Tibial nerve (tissue), 4 donors: ENCODE measurements at places on chromosomes 3 and 15.

GRCh38 chr15:97077975-97078374, 747.5 kb downstream of the NR2F2 start:
- no peak for DNase-seq

DNA sequence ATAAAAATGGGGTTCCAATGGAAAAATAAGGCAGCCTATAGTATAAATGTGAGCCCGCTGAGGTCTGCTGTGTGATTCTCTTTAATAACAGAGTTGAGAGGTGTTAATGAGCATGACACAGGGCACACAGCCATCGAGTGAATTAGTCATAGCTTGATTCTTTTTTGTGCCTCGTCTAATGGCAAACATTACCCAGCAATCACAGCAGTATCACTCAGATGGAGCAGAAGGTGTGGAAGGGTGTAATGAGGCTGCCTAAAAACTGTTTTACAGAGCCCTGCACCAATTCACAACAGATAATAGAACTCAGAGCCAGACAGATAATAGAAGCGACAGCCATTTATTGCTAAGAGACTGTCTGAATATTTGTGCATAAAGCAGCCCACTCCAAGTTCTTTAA, 178.6 kb upstream of the TPRG1 start:
- no peak for DNase-seq

DNA sequence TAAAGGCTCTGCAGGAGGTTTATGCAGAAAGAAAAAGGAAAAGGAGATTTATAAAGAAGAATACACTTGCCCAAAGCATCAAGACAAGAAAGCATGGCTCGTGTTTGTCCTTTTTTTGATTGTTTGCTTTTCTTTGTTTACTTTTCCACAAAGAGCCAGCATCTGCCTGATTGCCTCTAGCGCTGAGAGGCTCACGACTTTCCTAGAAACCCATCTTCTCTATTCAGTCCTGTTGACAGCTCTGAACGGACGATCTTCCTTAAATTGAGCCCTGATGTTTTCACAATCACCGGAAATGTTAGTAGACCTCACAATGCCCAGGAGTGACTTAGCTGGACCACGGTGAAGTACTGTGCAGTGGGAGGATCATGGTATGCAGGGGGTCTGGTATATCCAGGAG, 12.4 kb downstream of the GP5 start:
- DNase-seq, result no peak

DNA sequence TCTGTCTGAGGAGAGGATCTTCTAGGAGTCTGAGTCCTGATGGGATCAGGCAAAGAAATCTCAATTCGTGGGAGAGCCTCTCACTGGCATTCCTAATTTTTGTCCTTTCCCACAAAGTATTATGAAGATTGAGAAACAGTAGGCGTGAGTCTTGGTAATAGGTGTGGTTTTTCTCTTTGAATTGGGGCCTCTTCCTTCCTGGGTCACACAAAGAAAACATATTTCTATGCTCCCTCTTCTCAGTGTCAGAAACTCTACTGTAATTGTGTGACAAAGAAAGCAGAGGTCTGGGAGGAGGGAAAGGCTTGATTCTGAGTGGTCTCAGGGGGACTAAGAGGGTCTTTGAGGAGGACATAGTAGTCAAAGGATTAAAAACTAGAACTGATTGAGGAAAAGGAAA, 6.0 kb downstream of the GABRR3 start:
- DNase-seq, result no peak

GRCh38 chr3:72175296-72175858, 390.4 kb upstream of the PROK2 start:
- DNase-seq, result no peak

DNA sequence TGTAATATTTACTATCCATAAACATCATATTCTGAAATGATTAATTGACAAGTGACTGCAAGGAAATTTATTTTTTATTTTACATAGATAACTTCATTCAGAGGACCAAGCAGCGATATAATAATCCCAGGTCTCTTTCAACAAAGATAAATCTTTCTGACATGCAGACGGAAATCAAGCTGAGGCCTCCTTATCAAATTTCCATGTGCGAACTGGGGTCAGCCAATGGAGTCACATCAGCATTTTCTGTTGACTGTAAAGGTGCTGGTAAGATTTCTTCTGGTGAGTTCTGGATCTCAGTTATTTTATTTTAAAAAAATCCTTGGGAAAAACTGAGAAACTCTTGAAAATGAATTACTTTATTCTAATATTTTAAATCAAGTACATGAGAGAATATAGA, 23.3 kb downstream of the SEC22A start:
- no peak for DNase-seq
